Small intestine (tissue), 16 donors: ENCODE measurements at places on chromosomes 5 and 9. TPM values are rescaled to one million over a fixed set of nuclear protein-coding genes. Genes with fewer than 3 reads are reported as not detected.

Gene PIGO
- polyA plus RNA-seq = 10.8 TPM

- H3K36me3 ChIP-seq = peaks cover 10% of the 10 kb centered on the region
- no peak overlapping the region for H3K27ac ChIP-seq
- H3K27me3 ChIP-seq = no peaks in the 10 kb centered on the region
- no peaks in the 10 kb centered on the region for H3K4me1 ChIP-seq
Measured at GRCh38 chr5:98904780-98905179, 24.0 kb downstream of the CHD1 start.

DNA sequence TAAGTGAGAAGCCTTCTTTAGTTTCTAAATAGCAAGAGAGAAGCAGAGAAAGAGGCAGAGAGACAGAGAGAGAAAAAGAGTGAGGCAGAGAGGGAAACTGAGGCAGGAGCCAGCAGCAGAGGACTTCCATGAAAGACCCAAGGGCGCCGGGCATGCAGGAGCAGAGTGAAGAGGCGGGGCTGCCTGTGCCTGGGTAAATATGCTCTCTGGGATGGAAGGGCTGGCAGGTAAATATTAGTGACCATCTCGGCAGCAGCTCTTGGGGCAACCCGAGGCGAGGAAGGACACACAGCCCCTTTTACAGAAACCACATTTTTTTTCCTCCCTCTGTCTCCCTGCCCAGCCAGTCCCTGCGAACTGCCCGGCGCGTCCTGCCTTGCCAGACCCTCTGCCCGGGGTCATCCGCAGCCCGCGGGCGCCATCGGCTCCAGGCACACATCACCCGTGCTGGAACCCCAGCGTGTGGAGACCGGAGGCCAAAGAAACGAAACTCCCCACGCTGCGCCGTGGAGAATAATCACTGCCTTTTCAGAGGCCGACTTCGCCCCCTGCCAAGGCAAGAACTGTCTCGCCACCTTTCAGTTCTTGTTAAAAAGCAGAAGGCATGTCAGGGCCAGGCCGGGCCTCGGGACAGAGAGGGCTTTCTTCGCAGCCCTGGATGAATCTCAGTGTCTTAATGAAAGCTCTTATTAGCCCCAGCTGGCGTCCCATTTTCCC is 61.3 kb downstream of the BOD1 start:
- no peak for DNase-seq
- no peaks in the 10 kb centered on the region for H3K36me3 ChIP-seq
- H3K4me1 ChIP-seq = no peaks in the 10 kb centered on the region
- no peak overlapping the region for H3K27ac ChIP-seq
- H3K4me3 ChIP-seq = no peak overlapping the region
- peaks cover 11% of the 10 kb centered on the region for H3K27me3 ChIP-seq

Gene PCA3
- polyA plus RNA-seq = 0.28 TPM

- H3K4me3 ChIP-seq = no peak overlapping the region
- peaks cover 5% of the 10 kb centered on the region for H3K4me1 ChIP-seq
- no peaks in the 10 kb centered on the region for H3K36me3 ChIP-seq
- peak; percentile 6 for DNase-seq
Measured at GRCh38 chr5:72451741-72452505, 55.3 kb downstream of the ZNF366 start.
